Activated CD4-positive, alpha-beta T cell treated with anti-CD3 and anti-CD28 coated beads for 4 hours (primary cell): ENCODE measurements at places on chromosomes 3 and 15.
A peak's percentile ranks its signal among the peaks of the same experiment; 100 is the strongest.

GRCh38 chr15:60964527-60964926 is 264.6 kb downstream of the RORA start:
- no peak for DNase-seq

DNA sequence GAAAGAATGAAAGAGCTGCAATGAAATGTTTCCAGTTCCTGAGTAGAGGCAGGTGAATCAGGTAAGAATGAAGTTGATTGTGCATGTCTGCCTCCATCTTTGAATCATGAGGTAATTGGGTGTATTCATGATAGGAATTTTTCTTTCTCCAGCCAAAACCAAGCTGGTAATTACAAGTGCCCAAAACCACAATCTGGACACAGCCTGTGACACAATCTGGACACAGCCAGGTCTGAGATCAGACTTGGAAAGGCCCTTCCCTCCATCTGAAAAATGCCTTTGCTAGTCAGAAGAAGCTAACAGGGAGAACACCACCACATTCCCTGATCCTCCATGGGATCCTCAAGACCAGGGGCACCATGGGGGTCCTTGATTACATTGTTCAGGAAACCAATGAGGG is 338.5 kb upstream of the THBS1 start:
- no peak for DNase-seq

- DNase-seq, result no peak
Observed at GRCh38 chr3:3589715-3590130, 209.5 kb upstream of the LRRN1 start.

- DNase-seq, result no peak
Observed at GRCh38 chr3:2452249-2452648, 353.6 kb downstream of the CNTN4 start.

DNA sequence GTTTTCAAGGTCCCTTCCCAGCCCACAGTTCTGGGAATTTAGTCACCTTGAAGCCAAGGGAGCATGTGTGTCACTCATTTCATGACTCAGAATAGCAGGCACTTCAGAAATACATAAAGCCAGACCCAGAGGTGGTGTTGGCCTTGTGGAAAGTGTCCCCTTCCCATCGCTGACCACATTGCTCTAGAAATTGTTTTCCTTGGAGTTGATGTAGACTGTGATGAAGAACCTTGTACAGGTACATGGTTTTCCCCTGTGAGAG is 158.8 kb downstream of the SLCO3A1 start:
- peak; percentile 8 for DNase-seq
